ENCODE measurements at places on chromosomes 7 and 10.

DNA sequence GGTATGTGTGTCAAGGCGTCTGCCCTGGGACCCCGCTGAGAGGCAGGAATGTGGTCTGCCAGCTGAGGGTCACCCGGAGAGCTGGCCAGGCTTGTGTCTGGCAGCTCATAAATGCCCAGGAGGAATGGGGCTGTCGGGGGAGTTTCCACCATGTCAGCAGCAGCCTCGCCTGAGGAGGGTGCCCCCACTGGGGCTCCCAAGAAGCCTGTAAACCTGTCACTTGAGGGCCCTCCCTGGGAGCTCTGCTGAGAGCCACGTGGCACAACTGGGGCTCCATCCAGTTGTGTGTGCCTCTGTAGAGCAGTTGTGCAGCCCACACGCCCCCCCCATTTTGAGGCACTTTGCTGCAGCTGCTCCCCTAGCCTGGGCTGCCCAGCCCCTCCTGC is 70.6 kb downstream of the NEURL1 start:
- DNase-seq = no peak

- no peak for DNase-seq
Measured at GRCh38 chr7:35019801-35020200, 17.5 kb downstream of the DPY19L1 start.

GRCh38 chr10:91924212-91925021 is 847 bp downstream of the BTAF1 start:
- DNase-seq = no peak

GRCh38 chr7:131957338-131958020 is 401.1 kb upstream of the PODXL start:
- DNase-seq = no peak

DNA sequence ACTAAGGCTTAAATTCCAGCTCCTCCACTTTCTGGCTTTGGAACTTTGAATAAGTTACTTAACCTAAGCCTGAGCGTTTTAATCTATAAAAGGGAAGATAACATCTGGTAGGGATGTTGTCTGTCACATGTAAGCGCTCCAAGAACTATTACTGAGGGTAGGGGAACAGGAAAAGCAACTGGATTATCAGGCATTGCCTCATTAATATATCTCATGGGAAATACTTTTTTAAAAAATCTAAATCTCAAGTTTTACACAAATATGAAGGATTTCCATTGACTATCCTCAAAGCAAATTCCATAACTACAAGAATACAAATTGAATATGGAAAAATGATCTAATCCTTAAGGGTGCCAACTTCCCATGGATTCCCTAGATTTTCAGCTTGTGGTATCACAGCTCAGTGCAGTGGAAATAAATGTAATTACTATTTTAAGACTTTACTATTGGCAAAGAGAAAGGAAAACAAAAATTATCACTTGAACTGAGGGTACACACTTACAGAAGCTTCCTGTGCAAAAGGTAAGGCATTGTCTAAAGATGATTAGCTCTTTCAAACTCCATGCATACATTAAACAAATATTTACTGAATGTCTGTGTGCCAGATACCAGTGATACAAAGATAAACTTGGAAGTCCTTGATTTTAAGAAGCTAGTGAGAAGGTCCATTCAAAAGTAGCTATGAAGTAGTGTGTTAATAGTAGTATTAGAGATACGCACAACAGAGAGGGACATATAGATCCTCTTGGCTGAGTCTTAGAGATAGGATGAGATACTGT is 38.4 kb downstream of the NT5C2 start:
- DNase-seq = no peak

DNA sequence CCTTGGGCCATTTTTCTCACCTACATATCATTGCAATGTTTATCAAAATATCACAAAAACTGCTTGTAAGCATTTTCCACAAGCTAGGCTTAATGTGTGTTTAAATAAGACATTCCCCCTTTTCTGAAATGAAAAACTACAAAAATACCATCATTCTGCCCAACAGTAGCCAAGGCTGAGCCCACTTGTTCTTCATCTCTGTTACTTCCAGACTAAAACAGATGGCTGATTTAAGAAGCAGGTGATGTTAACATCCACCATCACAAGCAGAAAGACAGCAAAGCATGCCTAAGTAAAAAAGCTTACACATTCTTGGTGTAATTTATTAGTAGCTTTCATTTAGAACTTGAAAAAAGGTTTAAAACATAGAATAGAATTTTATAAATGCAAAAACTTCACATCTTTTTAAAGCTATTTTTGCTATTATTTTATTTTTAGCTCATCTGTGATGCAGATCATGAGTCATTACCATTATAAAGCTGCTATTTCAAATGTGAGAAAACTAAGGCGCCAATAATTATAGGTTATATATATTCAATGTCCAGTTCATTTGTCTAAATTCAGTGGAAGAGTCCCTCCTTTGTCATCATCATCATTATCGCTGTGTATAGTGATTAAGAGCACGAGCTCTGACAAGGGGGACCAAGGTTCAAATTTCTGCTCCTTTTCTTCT is 109.4 kb downstream of the RELN start:
- no peak for DNase-seq

DNA sequence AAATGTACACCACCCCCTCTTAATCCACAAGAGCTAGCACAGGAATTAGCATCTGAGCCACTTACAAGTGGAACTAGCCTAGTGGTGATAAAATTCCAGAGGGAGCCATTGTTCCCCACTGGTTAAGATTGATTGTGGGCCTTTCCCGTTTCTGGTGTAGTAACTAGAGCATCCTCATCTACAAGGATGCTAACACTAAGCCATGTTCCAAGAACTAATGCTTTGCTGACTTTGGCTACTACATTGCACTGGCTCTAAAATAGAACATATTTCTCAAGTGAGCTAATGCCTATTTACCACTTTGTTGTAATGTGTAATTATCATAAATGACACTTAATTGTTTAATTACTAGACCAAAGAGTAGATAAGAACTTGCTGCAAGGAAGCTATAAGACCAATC is 143.7 kb downstream of the FZD1 start:
- DNase-seq = no peak

- no peak for DNase-seq
Measured at GRCh38 chr10:4648999-4649398, 177.0 kb upstream of the AKR1E2 start.

GRCh38 chr7:30166155-30166840 is 31.5 kb downstream of the MTURN start:
- no peak for DNase-seq

DNA sequence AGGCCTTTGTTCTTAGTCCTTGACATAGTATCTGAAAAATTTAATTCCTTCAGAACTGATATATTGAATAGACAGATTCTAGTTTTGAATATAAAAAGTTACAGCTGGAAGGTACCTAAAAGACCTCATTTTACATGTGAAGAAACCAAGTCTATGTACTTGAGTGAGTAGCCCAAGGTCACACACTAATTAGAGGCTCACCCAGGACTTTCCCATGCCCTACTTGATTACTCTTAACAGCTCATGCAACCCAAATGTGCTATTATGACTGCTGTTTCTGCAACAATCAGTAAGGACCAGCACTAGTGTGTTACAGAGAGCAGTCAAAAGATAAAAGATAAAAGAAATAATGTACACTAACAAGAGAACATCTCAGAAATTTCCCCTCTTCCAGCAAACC is 40.7 kb upstream of the BET1 start:
- no peak for DNase-seq

DNA sequence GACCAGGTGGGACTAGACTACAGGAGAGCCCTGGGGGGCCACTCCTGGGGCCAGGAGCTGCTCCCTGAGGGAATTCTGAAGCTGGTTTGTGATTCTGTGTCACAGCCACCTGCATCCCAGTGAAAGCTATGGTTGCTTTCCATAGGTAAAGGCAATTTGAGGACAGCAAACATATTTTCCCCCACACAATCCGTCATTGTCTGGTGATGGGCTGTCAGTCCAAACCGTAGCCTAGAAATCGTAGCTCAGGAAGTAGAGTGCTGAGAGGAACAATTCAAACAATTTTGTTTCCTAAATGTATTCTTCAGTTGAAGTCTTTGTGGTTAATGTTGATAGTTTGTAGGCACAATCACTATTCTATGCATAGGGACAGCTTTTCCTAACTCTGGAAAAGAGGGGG is 106.0 kb upstream of the INSYN2A start:
- no peak for DNase-seq

GRCh38 chr10:11236234-11236633 is 218.6 kb downstream of the CELF2 start:
- no peak for DNase-seq

DNA sequence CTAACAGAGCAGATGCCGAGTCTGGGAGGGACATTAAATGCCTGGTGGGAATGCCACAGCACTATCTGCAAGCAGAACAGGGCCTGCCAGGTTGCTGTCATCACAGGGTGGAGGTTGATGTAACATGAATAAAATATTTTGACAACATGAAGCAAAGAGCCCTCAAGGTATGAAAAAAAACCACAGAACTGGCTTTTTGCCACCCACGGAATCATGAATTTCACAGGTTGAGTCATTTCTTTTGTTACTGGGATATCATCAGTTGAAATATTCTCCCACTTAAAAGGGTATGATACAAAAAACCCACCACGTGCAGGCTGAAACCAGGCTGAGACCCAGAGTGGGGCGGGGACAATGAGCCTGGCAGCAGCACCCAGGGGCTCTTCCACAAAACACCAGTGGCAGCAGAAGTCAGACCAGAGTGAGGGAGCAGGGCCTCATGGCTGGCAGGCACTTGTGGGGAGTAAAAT is 220.1 kb downstream of the TNS3 start:
- no peak for DNase-seq

DNA sequence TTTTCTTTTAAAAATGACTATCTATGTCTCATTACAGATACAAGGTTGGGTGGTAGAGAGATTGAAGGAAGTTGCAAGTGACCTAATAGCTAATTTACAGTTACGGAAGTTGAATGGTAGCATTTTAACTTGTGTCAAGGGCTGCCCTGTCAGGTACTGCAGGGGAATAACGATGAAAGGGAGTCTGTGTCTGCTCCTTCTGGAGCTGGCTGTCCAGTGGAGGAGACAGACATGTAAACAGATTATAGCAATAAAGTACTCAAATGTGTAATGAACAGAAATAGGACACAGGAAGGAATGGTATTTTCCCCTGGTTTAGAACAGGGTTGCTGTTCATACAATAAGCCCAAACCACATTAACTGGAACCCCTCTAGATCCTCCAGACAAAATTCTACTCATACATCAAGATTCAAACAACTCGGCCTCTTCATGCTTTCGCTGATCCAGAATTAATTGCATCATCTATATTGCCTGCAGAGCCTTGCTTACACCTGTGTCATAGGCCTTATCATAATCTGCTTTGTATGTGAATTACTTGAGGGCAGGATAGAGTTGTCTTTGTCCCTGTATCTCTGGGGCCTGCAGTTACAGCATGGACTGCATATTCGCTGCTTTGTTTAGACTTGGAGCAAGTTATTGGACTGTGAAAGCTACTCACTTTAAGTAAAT is 42.8 kb downstream of the AUTS2 start:
- DNase-seq = no peak

- DNase-seq = no peak
Measured at GRCh38 chr10:30472414-30473155, 38.6 kb downstream of the MAP3K8 start.

DNA sequence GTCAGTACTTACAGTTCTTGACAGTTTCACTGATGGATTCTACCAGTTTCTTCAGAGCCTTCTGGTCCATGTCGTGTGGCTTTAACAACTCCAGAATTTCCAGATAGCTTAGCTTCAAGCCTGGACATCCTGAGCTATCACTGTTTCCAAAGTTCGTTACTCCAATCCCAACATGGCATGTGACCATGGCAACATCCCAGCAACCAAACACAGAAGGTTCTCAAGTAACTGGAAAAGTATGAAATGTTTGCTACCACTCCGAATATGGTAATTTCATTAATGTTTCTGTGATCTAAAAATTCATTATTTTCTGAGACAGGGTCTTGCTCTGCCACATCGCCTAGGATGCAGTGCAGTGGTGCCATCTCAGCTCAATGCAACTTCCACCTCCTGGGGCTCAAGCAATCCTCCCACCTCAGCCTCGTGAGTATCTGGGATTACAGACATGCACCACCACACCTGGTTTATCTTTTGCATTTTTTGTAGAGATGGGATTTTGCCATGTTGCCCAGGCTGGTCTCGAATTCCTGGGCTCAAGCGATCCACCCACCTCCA is 29.3 kb downstream of the RBM48 start:
- DNase-seq = no peak

DNA sequence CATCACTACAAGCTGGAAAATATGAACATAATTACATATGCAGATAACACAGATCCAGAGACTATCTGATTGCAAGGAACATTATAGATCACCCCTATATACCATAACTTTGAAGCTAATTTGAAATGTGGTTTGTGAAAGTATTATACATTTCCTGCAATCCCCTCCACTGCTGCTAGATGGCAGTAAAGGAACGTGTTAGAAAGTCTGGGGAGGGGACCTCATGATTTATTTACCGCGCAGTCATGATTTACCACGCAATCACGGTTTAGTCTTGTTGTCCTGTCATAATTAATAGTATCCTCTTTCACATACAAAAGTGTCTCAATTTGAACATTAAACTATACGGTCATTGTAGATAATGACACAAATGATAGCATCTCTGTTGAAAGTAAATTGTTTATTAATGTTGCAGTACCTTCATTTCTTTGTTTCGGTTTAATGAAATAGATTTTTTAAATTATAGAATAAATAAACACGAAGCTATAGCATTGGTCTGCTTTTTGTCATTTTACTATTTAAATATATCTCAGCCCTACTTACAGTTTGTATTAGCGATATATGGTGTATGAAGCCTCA is 145.3 kb upstream of the PRSS1 start:
- DNase-seq = no peak

DNA sequence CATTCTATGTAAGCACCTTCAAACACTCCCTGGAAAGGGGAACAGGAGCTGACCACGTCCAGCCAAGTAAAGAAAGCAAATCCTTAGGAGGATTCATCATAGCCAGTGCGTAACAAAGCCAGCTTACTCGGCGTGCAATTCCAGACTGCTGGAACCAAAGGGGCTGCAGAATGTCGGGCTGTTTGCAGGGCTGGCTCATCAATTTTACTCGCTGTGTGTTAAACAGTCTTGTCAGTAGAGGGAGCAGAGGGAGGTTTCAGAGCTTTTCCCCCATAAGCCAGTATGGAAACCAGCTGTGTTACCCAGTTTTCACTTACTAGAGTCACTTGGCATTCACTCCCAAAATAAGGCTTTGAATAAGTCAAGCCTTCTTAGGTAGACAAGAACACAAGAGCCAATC is 127.1 kb downstream of the KMT2E start:
- no peak for DNase-seq
